ENCODE measurements at places on chromosomes 12 and 14.
A peak's percentile ranks its signal among the peaks of the same experiment; 100 is the strongest.

- DNase-seq: no peak
Observed at GRCh38 chr12:77308056-77308455, 242.7 kb upstream of the E2F7 start.

GRCh38 chr12:39610436-39611025, 9.1 kb downstream of the ABCD2 start:
- DNase-seq: no peak

GRCh38 chr14:103495854-103496253, 26.8 kb downstream of the CKB start:
- no peak for DNase-seq

GRCh38 chr12:3285570-3285969, 205.4 kb upstream of the PRMT8 start:
- no peak for DNase-seq

- DNase-seq: peak; percentile 82
Observed at GRCh38 chr12:57456145-57456700, 1.1 kb downstream of the INHBE start.

All from ecto neural progenitor cell (in vitro differentiated cells).